Renal cortical epithelial cell (primary cell): ENCODE measurements at places on chromosomes 6 and 20. TPM values are rescaled to one million over a fixed set of nuclear protein-coding genes. Genes with fewer than 3 reads are reported as not detected.

Gene DLL1
- 0.15 and 2.1 TPM in 2 replicates for total RNA-seq

Gene SLC35D3
- not detected in 2 replicates for total RNA-seq

Gene C6orf163
- total RNA-seq: 2.1 TPM in 1 of 2 replicates, not detected in the other

Gene ADNP
- total RNA-seq: 27.1 and 86.6 TPM in 2 replicates

Gene PHACTR3
- total RNA-seq: 0.52 and 1.6 TPM in 2 replicates

Gene SPO11
- total RNA-seq: not detected in 2 replicates

Gene JAG1
- total RNA-seq: 51.0 and 53.3 TPM in 2 replicates

Gene RAB32
- total RNA-seq: 82.4 and 277 TPM in 2 replicates

Gene POLH
- 33.0 and 47.8 TPM in 2 replicates for total RNA-seq

Gene LRRC73
- total RNA-seq: 0.35 and 1.1 TPM in 2 replicates

Gene NKAIN2
- total RNA-seq: not detected in 2 replicates

Gene SLC32A1
- total RNA-seq: not detected in 2 replicates

Gene RIPOR2
- total RNA-seq: 0.60 and 1.0 TPM in 2 replicates

Gene ULBP1
- 0.17 and 0.20 TPM in 2 replicates for total RNA-seq

Gene RBM38
- total RNA-seq: 13.0 and 14.8 TPM in 2 replicates

Gene CST2
- total RNA-seq: not detected in 2 replicates

Gene AKAP12
- total RNA-seq: 54.4 and 218 TPM in 2 replicates

Gene CEP43
- total RNA-seq: 26.7 and 33.9 TPM in 2 replicates
